ENCODE measurements at places on chromosomes 1 and 21.

- no peak for DNase-seq
Observed at GRCh38 chr1:4396551-4396950, 257.9 kb upstream of the AJAP1 start.

DNA sequence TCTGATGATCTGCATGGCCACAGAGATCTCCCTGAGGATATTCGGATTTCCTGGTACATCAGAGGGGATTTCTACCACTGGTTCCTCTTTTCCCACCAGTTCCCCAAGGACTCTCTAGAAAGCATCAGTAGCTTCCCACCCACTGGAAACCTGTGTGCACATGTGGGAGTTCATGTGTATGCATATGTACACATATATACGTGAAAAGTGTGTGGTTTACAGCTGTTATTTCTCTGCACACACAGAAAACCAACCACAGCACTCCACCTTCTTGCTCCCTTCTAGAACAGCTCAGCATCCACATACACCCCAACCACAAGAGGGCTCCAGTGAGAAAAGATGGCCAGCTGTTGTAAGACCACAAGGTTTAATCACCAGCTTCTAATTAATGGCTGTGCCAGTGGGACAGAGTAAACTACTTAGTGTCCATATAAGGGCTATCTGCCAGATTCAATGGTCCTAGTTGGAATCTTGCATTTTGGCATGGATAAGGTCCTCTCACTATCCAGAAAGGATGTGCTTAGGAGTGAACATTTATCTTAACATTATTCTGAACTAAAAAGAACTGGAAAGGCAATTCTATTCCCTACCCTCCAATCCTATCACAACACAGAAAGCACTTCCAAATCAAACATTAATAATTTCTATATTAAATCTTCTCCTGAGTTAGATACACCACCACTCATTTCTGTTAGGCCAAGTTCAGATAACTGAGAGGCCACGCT, 24.1 kb downstream of the GPR3 start:
- peak; percentile 92 for DNase-seq

- DNase-seq: no peak
Observed at GRCh38 chr1:165451691-165452090, 6.8 kb upstream of the RXRG start.

DNA sequence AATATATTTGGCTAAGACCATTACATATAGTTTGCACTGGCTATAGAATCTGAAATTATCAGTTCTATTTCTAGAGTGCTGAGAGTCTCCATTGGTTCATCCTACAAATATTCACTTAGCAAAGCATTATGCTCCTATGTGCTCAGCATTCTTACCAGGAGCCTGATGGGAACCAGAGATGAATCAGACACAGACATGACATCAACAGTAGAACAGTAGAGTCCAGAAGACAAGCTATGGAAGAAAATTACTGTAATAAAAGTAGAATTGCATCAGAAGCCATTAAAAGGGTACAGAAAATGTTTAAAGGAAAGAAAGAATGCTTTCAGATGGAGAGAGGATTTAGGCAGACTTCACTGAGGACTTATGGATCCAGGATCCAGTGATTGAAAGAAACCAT, 271.7 kb upstream of the SNX7 start:
- no peak for DNase-seq
